Aorta (tissue), 5 donors: ENCODE measurements at places on chromosomes 4 and X.
A peak's percentile ranks its signal among the peaks of the same experiment; 100 is the strongest.

GRCh38 chrX:39450234-39450977, 647.4 kb downstream of the BCOR start:
- no peaks in the 10 kb centered on the region for H3K36me3 ChIP-seq
- DNase-seq: no peak
- H3K4me1 ChIP-seq: no peaks in the 10 kb centered on the region
- H3K4me3 ChIP-seq: no peak overlapping the region
- no peaks in the 10 kb centered on the region for H3K27me3 ChIP-seq
- H3K27ac ChIP-seq: no peak overlapping the region

GRCh38 chrX:13474164-13474516, 95.3 kb upstream of the EGFL6 start:
- H3K27ac ChIP-seq: no peak overlapping the region
- H3K36me3 ChIP-seq: no peaks in the 10 kb centered on the region
- H3K4me3 ChIP-seq: no peak overlapping the region

DNA sequence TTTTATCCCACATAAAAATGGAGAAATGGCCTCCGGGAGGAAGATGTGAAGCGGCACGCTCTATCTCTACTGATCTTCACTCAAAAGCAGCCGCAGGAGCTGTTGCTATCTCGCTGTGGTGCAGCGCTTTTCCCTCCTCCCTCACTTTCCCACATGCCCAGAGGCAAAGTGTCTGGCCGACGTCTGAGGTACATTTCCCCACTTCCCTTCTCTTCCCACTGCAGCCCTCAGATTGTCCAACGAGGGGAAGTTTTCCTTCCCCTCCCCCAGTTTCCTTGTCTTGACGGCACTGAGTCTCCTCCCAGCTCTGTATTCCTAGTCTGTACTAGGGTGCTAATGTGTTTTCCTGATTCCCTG, 660 bp upstream of the COL25A1 start:
- no peak overlapping the region for H3K27ac ChIP-seq
- no peaks in the 10 kb centered on the region for H3K36me3 ChIP-seq
- H3K4me1 ChIP-seq: no peaks in the 10 kb centered on the region
- no peaks in the 10 kb centered on the region for H3K27me3 ChIP-seq
- H3K4me3 ChIP-seq: peak overlapping the region; percentile 7
- DNase-seq: no peak

DNA sequence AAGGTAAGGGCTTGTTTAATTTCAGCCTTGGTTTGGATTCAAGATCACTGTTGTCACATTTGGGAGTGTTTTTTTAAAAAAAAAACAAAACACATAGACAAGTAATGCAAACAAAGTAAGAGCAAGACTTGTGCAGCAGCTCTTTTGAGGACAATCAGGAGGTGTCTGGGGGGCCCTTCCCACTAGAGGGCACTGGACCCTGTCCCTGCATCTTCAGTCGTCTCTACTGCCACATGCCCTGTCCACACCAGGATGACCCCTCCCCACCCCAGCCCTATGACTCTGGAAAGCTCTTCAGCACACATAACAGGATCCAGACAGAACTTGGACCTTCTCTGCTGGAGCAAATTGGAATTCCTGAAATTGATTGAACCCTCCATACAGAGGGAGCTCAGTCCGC, 71.0 kb downstream of the USP46 start:
- DNase-seq: no peak
- peak overlapping the region; percentile 44 for H3K27ac ChIP-seq
- no peak overlapping the region for H3K4me3 ChIP-seq
- H3K27me3 ChIP-seq: no peaks in the 10 kb centered on the region
- no peaks in the 10 kb centered on the region for H3K36me3 ChIP-seq

- no peak overlapping the region for H3K27ac ChIP-seq
- no peak overlapping the region for H3K4me3 ChIP-seq
- no peak for DNase-seq
- no peaks in the 10 kb centered on the region for H3K4me1 ChIP-seq
These were observed 207.7 kb upstream of the MID1 start for GRCh38 chrX:10828036-10828435.

DNA sequence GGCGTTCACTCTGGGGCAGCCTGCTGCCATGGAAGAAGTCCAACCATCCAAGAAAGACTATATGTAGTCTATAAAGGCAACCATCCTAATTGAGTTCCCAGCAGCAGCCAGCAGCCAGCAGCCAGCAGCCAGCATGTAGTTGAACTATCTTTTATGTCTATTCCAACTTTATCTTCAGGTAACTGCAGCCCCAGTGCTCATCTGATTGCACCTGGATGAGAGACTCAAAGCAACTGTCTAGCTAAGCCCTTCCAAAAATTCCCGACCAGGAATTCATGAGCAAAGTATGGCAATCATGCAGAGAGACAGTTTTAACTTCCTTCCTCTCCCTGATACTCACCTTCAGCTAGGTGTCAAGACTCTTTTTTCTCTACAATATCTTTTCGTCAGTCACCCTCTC, 216.8 kb downstream of the ANTXR2 start:
- H3K27ac ChIP-seq: no peak overlapping the region
- H3K4me1 ChIP-seq: no peaks in the 10 kb centered on the region
- peaks cover 3% of the 10 kb centered on the region for H3K27me3 ChIP-seq
- no peak for DNase-seq
- no peaks in the 10 kb centered on the region for H3K36me3 ChIP-seq

- no peaks in the 10 kb centered on the region for H3K36me3 ChIP-seq
- H3K27me3 ChIP-seq: no peaks in the 10 kb centered on the region
- H3K4me3 ChIP-seq: no peak overlapping the region
- no peak for DNase-seq
- no peaks in the 10 kb centered on the region for H3K4me1 ChIP-seq
These were observed 37.0 kb downstream of the XK start for GRCh38 chrX:37722595-37722994.

DNA sequence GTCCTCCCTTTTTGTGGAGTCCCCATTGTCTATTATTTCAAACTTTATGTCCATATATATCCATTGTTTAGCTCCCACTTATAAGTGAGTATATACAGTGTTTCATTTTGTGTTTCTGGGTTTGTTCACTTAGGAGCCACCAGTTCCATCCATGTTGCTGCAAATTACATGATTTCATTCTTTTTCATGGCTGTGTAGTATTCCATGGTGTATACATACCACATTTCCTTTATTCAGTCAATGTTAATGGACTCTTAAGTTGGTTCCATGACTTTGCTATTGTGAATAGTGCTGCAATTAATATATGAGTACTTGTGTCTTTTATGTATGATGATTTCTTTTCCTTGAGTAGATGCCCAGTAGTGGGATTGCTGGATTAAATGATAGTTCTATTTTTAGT, 329.1 kb downstream of the AR start:
- no peaks in the 10 kb centered on the region for H3K36me3 ChIP-seq
- no peaks in the 10 kb centered on the region for H3K4me1 ChIP-seq
- H3K4me3 ChIP-seq: no peak overlapping the region
- no peak overlapping the region for H3K27ac ChIP-seq
- no peaks in the 10 kb centered on the region for H3K27me3 ChIP-seq

DNA sequence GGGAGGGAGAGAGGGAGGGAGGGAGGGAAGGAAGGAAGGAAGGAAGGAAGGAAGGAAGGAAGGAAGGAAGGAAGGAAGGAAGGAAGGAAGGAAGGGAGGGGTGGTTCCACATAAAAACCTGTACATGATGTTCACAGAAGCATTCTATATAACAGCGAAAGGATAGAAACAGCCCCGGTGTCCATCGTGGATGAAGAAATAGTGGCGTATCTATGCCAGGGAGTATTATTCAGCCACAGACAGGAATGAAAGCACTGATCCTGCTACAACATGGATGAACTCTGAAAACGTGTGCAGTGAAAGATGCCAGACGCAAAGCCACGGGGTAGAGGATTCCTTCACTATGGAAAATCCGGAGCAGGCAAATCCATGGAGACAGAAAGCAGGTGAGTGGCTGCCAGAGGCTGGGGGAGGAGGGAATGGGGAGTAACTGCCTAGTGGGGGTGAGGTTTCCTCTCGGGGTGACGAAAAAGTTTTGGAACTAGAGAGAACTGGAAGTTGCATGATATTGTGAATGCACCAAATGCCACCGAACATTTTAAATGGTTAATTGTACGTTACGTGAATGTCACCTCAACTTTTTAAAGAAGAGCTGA, 92.2 kb downstream of the ABLIM2 start:
- no peaks in the 10 kb centered on the region for H3K36me3 ChIP-seq
- H3K27me3 ChIP-seq: no peaks in the 10 kb centered on the region
- H3K4me3 ChIP-seq: no peak overlapping the region
- no peaks in the 10 kb centered on the region for H3K4me1 ChIP-seq
- no peak for DNase-seq

DNA sequence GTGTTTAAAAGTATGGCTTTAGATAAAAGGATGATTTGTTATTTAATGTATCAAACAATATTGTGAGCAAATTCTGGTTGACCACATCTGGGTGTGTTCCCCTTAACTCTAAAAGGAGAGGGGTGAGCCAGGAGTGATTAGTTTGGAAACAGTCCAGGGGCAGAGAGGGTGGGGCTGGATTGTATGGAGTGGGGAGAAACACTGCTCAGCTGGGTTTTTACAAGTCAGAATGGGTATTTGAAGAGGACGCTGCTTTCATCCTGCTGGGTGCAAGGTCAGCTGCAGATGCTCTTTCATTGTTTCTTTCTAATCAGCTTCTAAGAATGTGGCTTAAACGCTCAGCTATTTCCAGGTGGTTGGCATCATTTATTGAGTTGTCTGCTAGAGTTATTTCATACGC, 82.8 kb upstream of the LIMCH1 start:
- no peaks in the 10 kb centered on the region for H3K36me3 ChIP-seq
- no peak overlapping the region for H3K27ac ChIP-seq
- H3K27me3 ChIP-seq: no peaks in the 10 kb centered on the region
- H3K4me3 ChIP-seq: no peak overlapping the region

DNA sequence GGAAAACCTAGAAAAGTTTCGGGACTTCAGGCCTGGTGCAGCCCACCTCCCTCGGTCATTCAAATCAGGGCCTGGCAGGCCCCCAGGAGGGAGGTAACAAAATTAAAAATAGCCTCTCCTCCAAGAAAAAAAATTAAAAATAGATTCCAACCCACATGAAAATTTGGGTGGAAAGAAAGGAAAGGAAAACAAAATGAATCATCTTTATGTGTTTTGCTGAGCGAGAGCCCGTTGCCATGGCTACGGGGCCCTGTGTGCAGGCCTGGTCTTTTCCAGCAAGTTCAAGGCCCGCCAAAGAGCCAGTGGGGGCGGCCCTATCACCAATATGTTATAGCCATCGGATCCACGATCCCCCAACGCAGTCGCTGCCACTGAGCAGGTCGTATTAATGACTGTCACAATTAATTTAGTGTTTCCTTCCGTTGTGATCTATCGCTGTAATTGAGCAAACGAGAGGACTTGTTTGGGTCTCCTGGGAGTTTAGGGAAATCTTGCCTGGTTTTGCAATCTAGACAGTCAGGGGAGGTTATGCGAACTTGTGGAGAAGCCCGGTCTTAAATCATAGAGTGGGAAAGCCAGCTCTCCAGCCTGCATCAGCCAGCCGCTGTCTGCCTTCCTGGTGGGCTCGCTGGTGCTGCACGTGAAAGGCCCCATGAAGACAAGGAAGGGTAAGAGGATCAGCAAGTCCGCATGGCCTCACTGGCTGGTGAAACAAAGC, 452.4 kb downstream of the BCOR start:
- H3K36me3 ChIP-seq: no peaks in the 10 kb centered on the region
- H3K27ac ChIP-seq: no peak overlapping the region
- no peaks in the 10 kb centered on the region for H3K27me3 ChIP-seq
- H3K4me1 ChIP-seq: no peaks in the 10 kb centered on the region

GRCh38 chr4:66048861-66049260, 378.6 kb upstream of the EPHA5 start:
- no peaks in the 10 kb centered on the region for H3K4me1 ChIP-seq
- no peak overlapping the region for H3K4me3 ChIP-seq
- H3K36me3 ChIP-seq: no peaks in the 10 kb centered on the region
- no peak for DNase-seq
- H3K27ac ChIP-seq: no peak overlapping the region

DNA sequence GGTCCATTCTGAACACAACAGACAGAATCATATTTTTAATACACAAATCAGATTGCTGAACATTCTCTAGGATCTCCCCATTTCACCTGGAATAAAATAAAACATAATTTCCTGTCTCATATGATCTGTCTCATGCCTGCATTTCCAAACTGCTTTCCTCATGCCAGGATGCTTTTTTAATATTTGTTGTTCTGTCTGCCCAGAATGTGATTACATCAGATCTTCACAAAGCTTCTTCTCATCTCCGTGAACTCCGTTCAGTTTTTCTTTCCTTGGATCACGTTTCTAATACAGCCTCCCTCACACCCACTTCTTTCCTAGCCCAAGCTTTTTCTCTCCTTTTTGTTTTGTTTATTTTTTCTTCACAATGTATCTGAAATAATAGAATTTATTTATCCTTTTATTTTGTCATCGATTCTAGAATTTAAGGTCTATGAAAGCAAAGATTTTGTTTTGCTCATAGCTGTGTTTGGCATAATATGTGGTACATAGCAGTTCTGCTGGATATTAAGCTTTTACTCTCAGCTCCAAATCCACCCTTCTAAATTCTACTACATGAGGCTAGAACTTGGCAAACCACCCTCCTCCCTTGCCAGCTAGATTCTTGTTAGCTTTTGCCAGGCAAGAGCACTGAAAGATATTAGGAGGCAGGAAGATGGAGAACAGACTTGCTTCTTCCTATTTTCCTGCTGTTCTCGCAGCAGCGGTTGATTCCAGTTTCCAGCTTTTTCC, 165.5 kb upstream of the SLIT2 start:
- no peak overlapping the region for H3K4me3 ChIP-seq
- no peak for DNase-seq
- no peaks in the 10 kb centered on the region for H3K36me3 ChIP-seq
- H3K27me3 ChIP-seq: no peaks in the 10 kb centered on the region
- no peaks in the 10 kb centered on the region for H3K4me1 ChIP-seq
- H3K27ac ChIP-seq: no peak overlapping the region

- peak overlapping the region; percentile 19 for H3K4me3 ChIP-seq
- no peaks in the 10 kb centered on the region for H3K27me3 ChIP-seq
- no peak for DNase-seq
- no peak overlapping the region for H3K27ac ChIP-seq
- no peaks in the 10 kb centered on the region for H3K4me1 ChIP-seq
These were observed 184.6 kb downstream of the OR13H1 start for GRCh38 chrX:131728295-131729145.

DNA sequence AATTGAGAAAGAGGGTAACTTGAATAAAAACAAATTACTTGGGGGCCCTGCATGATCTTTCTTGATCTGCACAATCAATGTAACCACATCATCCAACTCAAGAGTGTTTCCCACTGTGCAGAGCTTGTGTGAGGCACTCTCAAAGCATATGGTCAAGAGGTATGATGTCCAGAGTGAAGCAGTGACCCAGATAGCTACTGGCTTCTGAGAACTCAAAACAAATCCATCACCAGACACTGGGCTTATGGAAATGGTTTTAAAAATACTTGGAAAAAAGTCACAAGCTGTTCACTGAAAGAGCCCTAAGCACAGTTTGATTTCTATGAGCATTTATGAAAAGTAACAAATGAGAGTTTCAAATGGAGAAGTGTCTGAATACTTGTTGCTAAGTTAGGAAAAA, 361.0 kb downstream of the GRXCR1 start:
- DNase-seq: no peak
- no peak overlapping the region for H3K4me3 ChIP-seq
- H3K27ac ChIP-seq: no peak overlapping the region
- no peaks in the 10 kb centered on the region for H3K4me1 ChIP-seq
- no peaks in the 10 kb centered on the region for H3K36me3 ChIP-seq
- no peaks in the 10 kb centered on the region for H3K27me3 ChIP-seq

- no peaks in the 10 kb centered on the region for H3K36me3 ChIP-seq
- no peaks in the 10 kb centered on the region for H3K4me1 ChIP-seq
- no peaks in the 10 kb centered on the region for H3K27me3 ChIP-seq
- no peak overlapping the region for H3K27ac ChIP-seq
- no peak overlapping the region for H3K4me3 ChIP-seq
These were observed 212.4 kb upstream of the MAMLD1 start for GRCh38 chrX:150150780-150151125.

GRCh38 chr4:18556402-18556801, 534.8 kb upstream of the LCORL start:
- DNase-seq: no peak
- no peaks in the 10 kb centered on the region for H3K4me1 ChIP-seq
- no peak overlapping the region for H3K27ac ChIP-seq
- no peaks in the 10 kb centered on the region for H3K27me3 ChIP-seq
- H3K4me3 ChIP-seq: no peak overlapping the region
